HFFc6 (cell line): ENCODE measurements at places on chromosomes 3 and 15. TPM values are rescaled to one million over a fixed set of nuclear protein-coding genes. Genes with fewer than 3 reads are reported as not detected.

GRCh38 chr15:63984331-63984730 lies 62.0 kb downstream of the DAPK2 start:
- no peak for DNase-seq

DNA sequence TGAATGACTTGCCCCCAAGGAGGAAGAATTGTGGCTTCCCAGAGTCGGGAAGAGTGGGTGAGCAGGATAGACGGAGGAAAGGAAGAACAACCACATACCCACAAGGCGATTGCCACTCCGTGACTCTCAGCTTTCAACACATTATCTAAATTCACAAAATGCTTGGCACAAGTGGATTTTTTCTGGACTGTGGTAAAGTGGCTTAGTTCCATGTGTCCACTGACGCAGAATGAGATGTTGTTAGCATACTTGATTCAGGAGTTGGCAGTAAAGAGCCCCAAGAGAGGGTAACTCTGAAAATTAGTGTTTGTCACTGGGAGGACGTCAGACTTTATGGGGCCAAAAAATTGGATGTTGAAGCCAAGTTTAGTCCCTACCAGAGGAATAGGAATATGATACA lies 198.8 kb upstream of the CTNNB1 start:
- DNase-seq: no peak

Gene PPP1R14D
- total RNA-seq: not detected in 3 replicates

Gene FBXW12
- total RNA-seq: not detected in 3 replicates

DNA sequence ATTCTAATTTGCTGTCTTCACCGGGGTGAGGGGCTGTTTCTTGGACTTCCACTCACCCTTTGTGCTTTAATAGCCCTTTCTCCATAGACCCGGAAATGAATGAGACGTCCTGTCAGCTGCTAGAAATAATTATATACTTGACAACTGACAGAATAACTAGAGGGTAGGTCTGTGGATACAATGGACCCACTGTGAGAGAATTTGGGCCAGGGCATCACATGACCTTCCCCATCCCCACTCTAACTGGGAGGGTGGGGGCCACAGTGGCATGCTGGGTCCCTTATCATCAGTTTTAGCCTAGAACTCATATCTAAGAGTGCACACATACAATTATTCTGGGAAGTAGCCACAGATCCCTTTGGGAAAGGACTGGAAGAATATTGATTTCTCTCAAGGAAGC lies 25.9 kb upstream of the MINAR1 start:
- DNase-seq: no peak

DNA sequence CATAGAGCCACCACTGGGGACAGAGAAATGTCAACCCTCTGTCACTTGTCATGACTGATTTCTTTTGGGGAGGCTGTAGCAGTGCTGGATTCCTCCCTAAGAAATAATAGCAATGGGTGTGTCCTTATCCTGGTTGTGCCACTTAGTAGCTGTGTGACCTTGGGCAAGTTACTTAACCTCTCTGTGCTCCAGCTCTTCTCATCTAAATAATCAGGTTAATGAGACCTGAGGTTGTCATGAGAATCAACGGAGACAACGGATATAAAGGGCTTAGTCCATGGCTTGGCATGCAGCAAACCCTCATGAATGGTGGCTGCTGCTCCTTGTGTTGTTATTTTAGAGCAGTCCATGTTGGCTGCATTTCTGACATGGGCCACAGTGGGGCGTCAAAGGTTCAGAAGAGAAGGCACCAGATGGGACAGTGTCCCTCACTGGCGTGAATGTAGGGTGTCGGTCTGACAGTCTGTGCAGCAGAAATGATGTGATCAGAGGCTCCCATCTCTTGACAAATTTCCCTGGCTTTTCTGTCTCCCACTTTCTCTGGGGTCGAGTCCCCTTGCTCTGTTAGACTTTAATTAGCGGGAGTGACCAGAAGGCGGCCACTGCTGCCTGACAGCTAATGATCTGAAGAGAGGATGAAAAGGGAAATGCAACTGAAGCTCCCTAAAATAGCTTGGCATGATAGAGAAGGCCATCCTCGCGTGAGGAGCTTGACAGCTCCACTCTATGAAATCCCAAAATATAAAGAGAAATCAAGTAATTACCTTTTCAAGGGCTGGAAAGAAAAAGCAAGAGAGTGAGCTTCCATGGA lies 209.4 kb downstream of the CADPS start:
- DNase-seq: peak; percentile 61

DNA sequence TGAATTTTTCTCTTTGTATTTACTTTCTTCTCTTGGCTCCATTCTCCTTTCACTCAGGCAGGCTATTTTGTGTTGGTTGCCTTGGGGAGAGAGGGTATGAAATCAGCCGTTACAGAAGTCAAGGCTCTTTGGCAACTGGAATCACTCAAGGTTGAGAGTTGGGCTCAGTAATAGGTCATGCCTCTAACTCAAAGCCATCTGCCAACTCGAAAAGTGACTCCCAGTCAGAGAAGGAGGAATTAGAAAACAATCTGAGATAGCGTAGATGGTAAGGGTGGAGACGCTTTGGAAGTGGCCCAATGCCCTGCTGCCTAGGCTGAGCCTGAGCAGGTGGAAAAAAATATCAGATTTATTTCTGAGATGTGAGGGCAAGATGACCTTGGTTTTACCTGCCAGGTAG lies 205.7 kb upstream of the ST8SIA2 start:
- DNase-seq: no peak

Gene NME9
- total RNA-seq: not detected in 3 replicates

GRCh38 chr15:101522621-101523559 lies 33.4 kb upstream of the PCSK6 start:
- DNase-seq: no peak

Gene ST8SIA2
- not detected in 3 replicates for total RNA-seq

DNA sequence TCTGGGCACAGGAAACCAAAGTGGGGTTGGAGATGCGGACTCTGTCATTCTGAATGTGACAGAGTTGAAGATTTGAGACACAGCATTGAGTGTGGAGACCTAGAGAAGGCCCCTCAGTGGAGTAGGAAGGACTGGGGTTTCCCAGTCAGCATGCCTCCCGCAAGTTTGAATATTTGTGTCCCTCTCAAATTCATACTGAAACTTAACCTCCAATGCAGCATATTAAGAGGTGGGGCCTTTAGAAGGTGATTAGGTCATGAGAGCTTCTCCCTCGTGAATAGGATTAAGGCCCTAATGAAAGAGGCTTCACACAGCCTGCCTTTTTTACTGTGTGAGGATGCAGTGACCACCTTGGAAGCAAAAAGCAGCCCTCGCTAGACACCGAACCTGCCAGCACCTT lies 8.0 kb downstream of the HDDC3 start:
- DNase-seq: no peak

- peak; percentile 30 for DNase-seq
These were observed 425.8 kb downstream of the ERC2 start for GRCh38 chr3:56042326-56042951.

DNA sequence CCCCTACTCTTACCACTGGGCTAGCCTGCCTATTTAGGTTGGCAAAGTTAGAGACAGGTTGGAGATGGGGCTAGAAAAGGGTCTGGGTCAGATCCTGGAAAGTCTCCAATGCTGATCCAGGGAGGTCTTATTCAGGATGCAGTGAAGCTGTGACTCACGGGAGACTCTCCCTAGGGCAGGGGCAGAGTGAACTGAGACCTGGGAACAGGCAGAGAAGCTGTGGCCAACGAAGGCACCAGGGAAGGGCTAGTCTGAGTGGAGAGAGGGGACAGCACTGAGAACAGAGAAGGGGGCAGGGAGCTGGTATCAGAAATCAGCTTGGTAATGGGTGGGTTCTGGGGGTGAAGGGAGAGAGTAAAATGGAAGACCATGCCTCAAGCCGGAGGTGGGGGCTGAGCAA lies 2.2 kb downstream of the LTF start:
- no peak for DNase-seq

GRCh38 chr3:10933805-10934481 lies 58.6 kb upstream of the SLC6A1 start:
- DNase-seq: peak; percentile 53
